T-cell (primary cell): ENCODE measurements at places on chromosomes 16 and 17. TPM values are rescaled to one million over a fixed set of nuclear protein-coding genes. Genes with fewer than 3 reads are reported as not detected.

The UMOD gene
- total RNA-seq, result not detected

The TAT gene
- 1.1 TPM for total RNA-seq

The WNT9B gene
- not detected for total RNA-seq

The GOSR1 gene
- total RNA-seq, result 50.4 TPM

The TOM1L1 gene
- total RNA-seq, result 0.67 TPM

The TBC1D3L gene
- 33.5 TPM for total RNA-seq

The KDM8 gene
- 23.5 TPM for total RNA-seq

The ITGB4 gene
- total RNA-seq, result 0.68 TPM

The CD300LG gene
- total RNA-seq, result not detected

The MMP28 gene
- total RNA-seq, result 10.7 TPM

The PDIA2 gene
- total RNA-seq, result 0.53 TPM

The GALR2 gene
- not detected for total RNA-seq

The GAS2L2 gene
- total RNA-seq, result 0.26 TPM

The SNX20 gene
- total RNA-seq, result 46.1 TPM
